ENCODE measurements at places on chromosomes 7 and 10. TPM values are rescaled to one million over a fixed set of nuclear protein-coding genes. Genes with fewer than 3 reads are reported as not detected.
A peak's percentile ranks its signal among the peaks of the same experiment; 100 is the strongest.

GRCh38 chr10:67959839-67960476 is 75.5 kb downstream of the SIRT1 start:
- DNase-seq: no peak

DNA sequence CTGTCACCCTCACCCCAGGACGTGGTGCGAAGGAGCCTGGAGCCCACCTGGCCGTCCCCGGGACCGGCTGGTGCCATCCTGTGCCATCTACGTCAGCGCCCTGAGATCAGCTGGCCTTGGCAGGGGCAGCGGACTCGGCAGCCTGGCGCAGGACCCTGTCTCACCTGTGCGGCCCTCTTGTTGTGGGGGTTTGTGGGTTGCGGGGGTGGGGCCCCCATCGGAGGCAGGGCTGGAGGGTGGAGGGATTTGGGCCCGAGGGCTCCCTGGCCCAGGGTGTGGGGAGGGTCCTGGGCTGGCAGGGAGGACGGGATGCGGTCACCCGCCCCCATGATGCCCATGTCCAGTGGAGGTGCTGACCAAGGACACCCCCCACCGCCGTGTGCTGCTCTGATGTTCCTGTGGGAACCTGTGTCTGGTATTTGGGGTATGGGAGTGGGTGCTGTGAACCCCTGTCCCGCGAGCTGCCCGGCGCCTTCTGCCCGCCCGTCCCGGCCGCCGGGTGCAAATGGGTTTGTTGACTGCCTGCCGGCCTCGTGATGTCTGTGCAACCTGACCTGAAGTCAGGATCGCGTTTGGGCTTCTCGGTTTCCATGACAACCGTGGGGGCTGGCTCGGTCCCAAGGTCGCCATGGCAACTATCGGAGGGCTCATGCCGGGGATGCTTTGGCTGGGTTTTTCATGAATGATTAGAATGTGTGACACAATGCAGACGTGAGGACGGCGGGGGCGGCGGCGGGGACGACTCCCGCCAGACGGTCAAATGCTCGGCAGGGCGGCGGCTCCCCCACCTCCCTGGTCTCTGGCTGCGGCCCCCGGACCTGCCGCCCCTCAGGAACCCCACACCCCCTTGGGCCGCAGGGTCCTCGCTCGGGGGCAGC is 7.3 kb downstream of the MAFK start:
- DNase-seq: peak; percentile 99

DNA sequence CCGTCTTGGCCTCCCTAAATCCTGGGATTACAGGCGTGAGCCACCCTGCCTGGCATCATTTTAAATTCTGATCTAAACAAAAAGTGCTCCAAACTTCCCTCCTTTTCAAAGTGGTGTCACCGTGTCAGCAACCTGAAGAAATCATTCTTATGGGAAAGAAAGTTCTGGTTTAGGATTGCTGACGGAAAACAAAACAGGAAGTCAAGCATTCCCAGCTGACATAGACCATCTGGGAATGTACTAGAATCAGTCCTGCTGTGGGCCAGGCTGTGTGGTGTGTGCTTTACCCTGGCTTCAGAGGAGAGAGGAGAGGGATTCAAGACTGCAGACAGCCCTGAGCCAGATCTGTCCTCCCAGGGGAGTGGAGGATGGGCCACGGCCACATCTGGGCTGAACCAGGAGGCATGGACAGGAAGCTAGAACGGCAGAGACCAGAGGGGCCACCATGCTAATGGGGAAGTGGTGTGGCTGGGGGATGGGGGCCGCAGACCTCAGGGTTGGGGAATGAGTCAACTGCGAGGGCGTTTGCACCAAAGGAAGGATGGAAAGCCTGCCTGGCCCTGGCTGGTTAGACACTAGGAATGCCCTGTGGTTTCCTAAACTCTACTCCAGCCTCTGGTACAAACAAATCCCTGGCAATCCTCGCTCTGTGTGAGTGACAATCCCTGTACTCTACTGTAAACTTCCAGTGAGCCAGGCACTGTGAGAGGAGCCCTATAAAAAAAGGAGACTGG is 16.7 kb upstream of the CLIP2 start:
- peak; percentile 93 for DNase-seq

- no peak for DNase-seq
Measured at GRCh38 chr10:132094581-132095234, 29.0 kb downstream of the JAKMIP3 start.

GRCh38 chr7:36192053-36192824 is 39.2 kb downstream of the EEPD1 start:
- DNase-seq: peak; percentile 75

DNA sequence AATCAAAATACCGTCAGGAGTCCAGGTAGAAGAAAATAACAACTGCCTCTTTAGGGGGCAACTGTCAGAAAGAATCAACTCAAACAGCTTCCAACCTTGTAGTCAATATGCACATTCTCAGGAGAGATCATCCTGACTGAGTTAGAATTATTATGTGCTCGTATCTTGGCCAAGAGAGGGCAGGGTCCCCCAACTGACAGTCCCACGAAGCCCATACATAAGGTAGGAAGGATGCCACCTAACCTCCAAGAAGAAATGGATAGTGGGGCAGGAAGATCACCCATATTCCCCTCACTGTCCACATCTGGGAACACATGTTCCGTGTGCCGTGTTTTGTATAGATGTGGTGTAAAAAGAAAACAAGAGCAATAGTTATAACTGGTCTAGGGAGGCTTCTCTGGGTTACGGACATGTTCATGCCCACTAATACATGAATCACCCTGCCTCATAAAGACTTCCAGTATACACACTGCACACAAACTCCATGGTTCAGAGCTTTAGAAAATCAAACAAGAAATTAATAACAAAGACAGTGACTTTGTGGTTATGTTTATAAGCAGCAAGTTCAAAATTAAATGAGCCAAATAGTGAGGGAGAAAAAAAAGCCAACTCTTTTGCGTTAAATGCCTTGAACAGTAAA is 295.6 kb downstream of the FGFR2 start:
- DNase-seq: no peak

- peak; percentile 61 for DNase-seq
Measured at GRCh38 chr10:125093974-125094705, 66.2 kb downstream of the CTBP2 start.

- DNase-seq: no peak
Measured at GRCh38 chr7:117731455-117731854, 141.8 kb downstream of the CTTNBP2 start.

DNA sequence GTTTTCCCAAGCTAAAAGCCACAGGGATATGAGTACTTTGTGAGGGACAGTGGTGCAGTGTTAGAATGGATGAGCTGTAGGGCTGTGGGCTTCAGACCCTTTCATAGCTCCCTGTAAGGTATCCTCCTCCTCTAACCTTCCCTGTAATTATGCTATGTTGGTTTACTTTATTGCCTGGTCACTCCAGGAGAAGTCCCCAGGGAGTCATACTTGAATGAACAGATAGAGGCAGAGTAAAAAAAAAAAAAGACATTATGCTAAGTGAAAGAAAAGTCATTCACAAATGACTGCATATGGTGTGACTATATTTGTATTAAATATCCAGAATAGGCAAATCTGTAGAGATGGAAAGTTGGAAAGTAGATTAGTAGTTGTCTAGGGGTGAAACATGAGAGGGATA is 434.4 kb downstream of the AUTS2 start:
- DNase-seq: no peak

DNA sequence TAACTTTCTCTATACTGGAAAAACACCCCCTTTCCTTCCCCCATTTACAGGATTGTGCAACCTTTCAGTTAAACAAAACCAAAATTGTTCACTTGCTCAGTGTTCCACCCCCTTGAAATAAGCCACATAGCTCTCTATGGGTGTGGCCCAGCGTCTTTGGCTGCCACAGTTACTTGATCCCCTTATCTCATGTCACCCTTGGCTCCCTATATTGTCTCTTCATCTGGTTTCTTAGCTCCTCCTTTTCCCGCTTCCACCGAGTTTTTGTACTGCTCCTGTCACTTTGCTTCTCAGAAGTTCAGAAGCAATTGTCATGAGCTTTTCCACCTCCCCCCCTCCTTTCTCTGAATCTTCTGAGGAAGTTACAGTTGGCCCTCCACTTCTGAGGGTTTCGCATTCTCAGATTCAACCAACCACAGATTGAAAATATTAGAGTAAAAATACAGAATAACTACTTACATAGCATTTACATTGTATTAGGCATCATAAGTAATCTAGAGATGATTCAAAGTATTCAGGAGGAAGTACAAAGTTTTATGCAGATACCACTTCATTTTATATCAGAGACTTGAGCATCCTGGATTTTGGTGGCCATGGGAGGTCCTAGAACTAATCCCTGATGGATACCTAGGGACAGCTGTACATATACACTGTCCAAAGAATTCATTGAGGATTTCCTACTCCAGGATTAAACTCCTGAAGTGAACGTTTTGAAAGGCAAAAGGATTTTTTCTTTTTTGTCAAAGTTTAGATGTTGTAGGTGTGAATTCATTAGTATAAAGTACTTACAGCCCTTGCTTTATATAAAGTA is 60.4 kb downstream of the ADD3 start:
- peak; percentile 53 for DNase-seq

DNA sequence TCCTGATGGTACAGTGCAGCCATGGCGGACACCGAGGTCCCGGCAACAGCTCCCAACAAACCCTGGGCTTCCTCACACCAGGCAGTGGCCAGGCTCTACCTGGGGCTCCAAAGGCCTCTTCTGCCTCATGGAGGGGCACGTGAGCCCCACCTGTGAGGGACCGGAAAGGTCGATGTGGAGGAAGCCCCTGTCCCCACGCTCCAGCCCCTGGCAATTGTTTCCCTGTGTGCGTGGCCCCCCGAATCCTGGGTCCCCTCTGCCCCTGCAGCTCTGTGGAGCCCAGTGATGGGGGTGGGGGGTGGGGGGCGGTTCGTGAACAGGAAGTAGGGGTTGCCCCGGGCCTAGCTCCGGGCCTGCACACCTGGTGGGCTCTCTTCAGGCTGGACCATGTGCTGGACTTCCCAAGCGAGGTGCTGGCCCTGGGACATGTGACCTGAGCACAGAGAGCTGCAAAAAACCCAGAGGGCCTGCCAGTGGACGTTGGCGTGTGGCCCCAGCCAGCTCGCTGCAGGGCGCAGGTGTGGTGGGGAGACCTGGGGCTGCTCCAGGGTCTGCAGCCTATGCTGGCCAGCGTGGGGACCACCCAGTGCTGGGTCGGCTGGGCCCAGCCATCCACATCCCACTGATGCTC is 72.6 kb downstream of the INPP5A start:
- no peak for DNase-seq

GRCh38 chr7:129495987-129496386 is 6.3 kb upstream of the SMKR1 start:
- no peak for DNase-seq

- no peak for DNase-seq
Measured at GRCh38 chr7:21365866-21366624, 61.8 kb upstream of the SP4 start.

GRCh38 chr7:82294382-82294784 is 149.2 kb downstream of the CACNA2D1 start:
- no peak for DNase-seq

GRCh38 chr7:119219663-119220062 is 995.2 kb downstream of the ANKRD7 start:
- no peak for DNase-seq

DNA sequence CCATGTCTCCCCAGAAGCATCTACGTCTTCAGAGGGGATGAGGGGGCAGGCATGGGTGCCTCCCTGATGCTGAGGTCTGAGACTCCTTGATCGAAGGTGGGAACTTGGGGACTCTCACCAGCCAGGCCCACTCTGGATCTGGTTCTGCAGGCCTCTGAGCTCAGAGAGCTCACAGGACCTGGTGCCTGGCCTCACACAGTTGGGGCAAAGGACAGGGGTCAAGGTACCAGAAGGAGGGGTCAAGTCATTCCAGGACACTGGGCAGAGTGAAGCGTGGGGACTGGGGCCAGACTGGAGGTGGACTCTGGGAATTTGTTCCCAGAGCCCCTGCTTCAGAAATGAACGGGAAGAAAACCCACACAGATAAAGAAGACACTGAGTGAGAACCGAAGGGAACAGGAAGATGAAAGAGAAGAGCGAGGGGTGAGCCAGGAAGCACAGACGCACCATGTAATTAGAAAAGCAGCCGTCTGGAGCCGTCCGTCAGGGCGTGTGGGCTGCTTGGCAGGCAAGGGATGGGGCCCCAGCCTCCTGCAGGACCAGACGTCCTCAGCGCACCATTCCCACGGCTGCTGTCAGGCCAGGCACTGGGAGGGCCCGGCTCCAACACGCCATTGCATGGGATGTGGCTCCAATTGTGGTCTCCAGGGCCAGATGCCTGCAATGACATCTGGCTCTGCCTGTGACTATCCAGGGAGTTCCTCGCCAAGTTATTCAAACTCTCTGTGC is 47.7 kb downstream of the ZCCHC24 start:
- peak; percentile 56 for DNase-seq

- DNase-seq: no peak
Measured at GRCh38 chr10:30870896-30871295, 160.8 kb downstream of the ZNF438 start.

GRCh38 chr7:113085781-113086390 is 741 bp downstream of the GPR85 start:
- DNase-seq: no peak

- DNase-seq: peak; percentile 89
Measured at GRCh38 chr7:39271402-39271801, 293.7 kb downstream of the POU6F2 start.

The PTPRN2 gene
- 1.4 TPM for polyA plus RNA-seq

The LIPJ gene
- polyA plus RNA-seq: not detected

The SPDYE6 gene
- not detected for polyA plus RNA-seq

The NRP1 gene
- polyA plus RNA-seq: 52.9 TPM
